Stimulated activated CD8-positive, alpha-beta memory T cell treated with anti-CD3 and anti-CD28 coated beads, Interleukin-7, amount 100 ng/mL, for 1 hour (primary cell): ENCODE measurements at places on chromosomes 1 and 21.
A peak's percentile ranks its signal among the peaks of the same experiment; 100 is the strongest.

- DNase-seq, result no peak
These were observed 4.1 kb upstream of the HPCA start for GRCh38 chr1:32881871-32882850.

DNA sequence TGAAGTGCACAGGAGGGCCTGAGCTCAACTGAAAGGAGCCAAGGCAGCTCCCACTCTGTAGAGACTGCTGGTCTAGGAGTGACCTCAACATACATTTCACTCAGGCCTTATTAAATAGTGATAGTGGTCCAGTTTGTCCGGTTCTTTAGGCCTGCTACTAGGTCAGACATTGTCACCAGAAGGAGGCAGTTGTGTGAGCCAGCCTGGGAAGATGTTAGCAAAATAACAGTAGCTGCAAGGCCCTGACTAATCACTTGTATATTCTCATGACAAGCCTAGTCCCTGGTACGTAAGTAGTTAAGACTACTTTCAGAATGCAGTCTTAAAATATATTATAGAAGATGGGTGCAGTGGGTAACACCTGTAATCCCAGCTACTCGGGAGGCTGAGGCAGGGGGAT, 264.0 kb upstream of the CAMK1G start:
- DNase-seq, result no peak

- no peak for DNase-seq
These were observed 67.2 kb upstream of the HOOK1 start for GRCh38 chr1:59747420-59748024.

DNA sequence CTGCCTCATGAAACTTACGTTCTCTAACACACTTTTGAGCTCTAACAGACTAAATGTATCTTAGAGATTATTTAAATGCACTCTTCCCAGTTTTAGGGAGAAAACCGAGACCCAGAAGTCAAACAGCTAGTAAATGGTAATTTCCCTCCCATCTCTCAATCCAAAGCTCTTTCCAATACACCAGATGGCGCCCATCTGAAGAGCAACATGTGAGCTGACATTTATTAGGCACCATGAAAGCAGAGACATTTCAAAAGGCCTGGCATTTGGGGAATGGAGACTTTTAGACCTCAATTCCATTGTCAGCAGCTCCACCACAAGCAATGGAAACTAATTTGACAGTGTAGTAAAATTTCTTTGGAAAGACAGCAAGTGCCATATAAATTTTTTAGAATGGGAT, 191.4 kb downstream of the DAB1 start:
- DNase-seq, result no peak

DNA sequence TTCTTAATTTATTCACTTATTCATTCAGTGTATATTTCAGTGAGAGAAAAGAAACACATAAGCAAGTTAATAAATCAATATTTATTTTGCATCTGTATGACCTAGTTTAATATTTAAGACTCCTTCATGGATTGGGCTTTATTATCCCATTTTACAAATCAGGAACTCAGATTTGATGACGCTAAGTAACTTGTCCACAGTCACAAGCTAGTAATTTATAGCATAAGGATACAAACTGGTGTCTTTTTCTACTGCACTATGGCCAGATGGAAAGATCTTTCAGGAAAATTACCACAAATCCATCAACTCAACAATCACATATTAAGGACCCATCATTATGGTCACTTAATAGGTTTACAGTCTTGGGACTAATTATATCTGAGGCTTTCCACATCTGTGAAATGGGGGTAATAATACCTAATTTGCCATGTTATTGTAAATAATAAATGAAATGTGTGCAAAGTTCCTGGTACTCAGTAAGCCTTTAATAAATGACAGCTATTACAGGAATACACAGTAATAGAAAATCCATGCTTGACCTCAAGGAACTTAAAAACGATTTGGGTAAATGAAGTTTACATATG, 13.3 kb downstream of the CDKN2C start:
- no peak for DNase-seq

- DNase-seq, result no peak
These were observed 104.7 kb downstream of the CAMTA1 start for GRCh38 chr1:6889875-6890480.

GRCh38 chr1:5485968-5486696, 506.1 kb downstream of the NPHP4 start:
- no peak for DNase-seq

GRCh38 chr21:43315244-43316137, 111.4 kb downstream of the SIK1 start:
- DNase-seq, result no peak

GRCh38 chr1:30900931-30901560, 7.5 kb downstream of the SDC3 start:
- DNase-seq, result no peak

DNA sequence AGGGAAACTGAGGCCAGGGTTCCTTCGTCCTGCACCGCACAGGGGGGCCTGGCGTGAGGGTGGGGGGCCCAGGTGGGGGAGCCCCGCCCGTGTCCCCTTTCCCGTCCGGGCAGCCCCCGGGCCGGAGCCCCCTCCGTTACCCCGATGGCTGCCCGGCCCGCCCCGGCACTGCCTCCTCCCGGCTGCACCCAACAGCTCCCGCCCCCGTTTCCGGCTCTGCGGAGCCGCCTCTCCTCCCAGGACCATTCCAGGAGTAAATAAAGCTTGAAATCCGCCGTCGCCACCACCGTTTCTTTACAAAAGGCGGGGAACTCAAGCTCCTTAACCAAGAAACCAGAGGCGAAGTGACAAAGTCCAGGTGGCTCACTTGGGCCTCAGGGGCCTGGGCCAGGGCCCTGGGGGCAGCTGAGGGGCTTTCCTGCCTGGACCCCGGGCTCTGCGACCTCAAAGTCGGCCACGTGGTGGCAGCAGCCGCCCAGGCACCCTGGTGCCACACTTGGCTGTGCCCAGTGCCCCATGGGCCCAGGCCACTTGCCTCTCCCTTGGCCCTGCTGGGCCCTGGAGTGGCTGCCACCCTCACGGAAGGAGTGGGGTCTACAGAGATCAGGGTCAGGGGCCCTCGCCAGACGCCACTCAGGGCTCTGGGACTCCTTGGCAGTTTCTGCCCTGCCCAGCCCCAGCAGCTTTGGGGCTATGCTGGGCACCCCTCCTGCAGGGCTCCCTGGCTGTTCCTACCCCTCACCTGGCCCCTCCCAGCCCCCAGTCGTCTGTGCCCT, 514 bp upstream of the FAAP20 start:
- DNase-seq, result peak; percentile 72

- no peak for DNase-seq
These were observed at the start of gene CRABP2 for GRCh38 chr1:156705321-156705917. CRABP2 (minus strand) TSS chr1:156705583; CDS start chr1:156705446, 137 bp downstream.

- no peak for DNase-seq
These were observed 18.9 kb downstream of the LHX4 start for GRCh38 chr1:180248731-180249681.

DNA sequence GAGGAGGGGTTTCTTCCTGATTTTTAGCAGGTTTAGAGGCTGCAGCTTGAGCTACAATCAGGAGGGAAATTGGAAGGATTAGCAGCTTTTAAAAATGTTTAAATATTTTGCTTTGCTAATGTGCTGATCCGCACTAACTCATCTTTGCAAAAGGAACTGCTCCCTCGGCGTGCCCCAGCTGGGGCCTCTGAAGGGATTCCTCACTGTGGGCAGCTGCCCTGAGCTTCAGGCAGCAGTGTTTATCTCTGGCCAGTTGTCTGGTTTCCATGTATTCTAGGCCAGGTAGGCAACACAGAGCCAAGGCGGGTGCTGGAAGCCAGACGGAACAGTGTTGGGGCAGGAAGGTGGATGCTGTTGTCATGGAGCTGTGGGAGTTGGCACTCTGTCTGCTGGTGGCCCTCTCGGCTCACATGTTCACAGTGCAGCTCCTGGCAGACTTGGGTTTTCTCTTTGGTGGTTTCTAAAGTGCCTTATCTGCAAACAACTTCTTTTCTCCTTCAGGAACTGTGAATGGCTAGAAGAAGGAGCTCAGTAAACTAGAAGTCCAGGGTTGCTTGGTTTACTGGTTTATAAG, 18.9 kb downstream of the NECAP2 start:
- no peak for DNase-seq

- no peak for DNase-seq
These were observed 138.3 kb downstream of the APP start for GRCh38 chr21:26032263-26032662.

- DNase-seq, result no peak
These were observed 26.6 kb upstream of the GPR153 start for GRCh38 chr1:6287431-6287886.

DNA sequence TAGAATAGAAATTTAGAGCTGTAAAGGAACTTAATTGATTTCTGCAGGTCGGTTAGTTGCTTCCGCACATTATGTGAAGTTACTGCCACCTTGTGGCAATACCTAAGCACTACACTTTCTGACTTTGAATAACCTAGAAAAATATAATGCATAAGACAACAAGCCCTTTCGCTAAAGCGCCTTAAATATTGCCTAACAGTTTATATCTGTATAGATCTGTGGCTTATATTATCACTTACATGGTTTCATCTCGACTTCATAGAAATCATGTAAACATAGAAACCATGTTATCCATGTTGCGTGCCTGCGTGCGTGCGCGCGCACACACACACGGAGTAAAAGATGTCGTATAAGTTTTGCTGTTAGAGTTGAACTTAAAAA, 10.9 kb upstream of the IFI16 start:
- DNase-seq, result no peak

DNA sequence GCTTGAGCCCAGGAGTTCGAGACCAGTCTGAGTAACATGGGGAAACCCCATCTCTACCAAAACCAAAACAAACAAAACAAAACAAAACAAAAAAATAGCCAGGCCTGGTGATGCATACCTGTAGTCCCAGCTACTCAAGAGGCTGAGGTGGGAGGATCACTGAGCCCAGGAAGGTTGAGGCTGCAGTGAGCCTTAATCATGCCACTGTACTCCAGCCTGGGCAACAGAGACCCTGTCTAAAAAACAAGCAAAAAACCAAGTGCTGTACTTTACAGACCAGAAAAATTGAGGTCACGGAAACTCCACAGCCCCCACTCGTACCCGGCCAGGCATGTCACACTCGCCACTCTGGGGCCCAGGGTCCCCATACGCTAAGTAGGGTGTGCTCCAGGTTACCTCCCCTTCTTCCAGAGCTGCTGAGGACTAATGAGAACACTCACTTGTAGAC, 22.9 kb downstream of the ATP2B4 start:
- DNase-seq, result no peak

- peak; percentile 13 for DNase-seq
These were observed 27.4 kb downstream of the RABIF start for GRCh38 chr1:202861420-202862132.

DNA sequence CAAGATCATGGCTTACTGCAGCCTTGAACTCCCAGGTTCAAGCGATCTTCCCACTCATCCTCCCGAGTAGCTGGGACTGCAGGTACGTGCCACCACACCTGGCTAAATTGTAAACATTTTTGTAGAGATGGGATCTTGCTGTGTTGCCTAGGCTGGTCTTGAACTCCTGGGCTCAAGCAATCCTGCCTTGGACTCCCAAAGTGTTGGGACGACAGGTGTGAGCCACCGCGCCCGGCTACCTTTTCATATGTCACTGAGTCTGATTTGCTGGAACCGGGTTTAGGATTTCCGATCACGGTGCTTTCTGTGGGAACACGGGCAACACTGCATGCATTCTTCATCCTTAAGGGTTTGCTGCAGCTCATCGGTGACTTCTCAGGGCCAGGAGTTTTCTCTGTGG, 32.2 kb upstream of the PCBP3 start:
- no peak for DNase-seq

- no peak for DNase-seq
These were observed 18.3 kb upstream of the IL22RA1 start for GRCh38 chr1:24161270-24161669.

DNA sequence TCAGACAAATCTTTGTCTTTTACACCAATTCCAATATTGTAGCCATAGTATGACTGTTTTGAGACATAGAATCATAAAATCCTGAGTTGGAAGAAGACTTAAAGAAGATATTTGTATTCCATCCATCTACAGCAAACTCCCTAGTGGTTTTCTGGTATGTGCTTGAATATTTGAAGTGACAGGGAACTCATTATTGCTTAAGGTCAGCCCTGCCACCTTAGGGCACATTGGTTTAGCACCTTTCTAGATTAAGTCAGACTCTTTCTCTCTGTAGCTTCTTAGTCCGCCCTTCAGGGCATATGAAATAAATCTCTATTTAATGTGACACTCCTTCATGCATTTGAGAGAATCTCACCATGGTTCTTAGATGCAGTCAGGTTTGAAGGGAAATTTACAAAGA, 49.8 kb downstream of the PTGER3 start:
- DNase-seq, result no peak

DNA sequence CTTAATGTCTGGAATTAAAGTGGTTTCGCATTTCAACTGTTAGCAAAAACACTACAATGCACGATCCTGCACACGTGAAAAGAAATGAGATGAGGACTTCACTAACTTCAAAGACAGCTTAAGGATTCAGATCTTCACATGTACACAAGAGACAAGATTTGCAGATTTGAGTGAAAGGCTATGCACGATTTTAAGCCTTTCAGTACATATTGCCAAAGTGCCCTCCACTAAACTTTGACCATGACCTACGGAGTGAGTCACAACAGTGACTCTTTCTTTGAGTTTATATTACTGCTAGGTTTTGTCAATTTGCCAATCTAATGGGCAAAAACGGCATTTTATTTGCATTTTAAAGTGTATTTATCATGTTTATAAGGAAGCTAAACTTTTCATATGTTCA, 41.2 kb upstream of the CR1L start:
- no peak for DNase-seq

DNA sequence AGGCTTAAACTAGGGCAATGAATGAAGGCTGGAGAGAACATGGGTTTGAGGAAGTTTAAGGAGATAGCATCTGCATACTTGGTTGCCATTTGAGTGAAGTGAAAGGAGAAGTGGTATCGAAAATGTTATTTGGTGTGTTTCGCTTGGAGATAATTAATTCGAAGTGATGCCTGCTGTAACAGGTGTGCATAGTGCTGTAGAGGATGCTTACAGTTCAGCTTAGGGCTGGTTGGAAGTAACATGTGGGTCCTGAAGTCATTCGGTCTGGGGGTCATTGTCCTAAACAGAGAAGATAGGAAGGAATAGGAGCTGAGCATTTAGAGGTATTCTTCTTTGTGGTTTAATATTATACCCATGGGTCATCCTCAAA, 301 bp upstream of the NUDT17 start:
- no peak for DNase-seq

DNA sequence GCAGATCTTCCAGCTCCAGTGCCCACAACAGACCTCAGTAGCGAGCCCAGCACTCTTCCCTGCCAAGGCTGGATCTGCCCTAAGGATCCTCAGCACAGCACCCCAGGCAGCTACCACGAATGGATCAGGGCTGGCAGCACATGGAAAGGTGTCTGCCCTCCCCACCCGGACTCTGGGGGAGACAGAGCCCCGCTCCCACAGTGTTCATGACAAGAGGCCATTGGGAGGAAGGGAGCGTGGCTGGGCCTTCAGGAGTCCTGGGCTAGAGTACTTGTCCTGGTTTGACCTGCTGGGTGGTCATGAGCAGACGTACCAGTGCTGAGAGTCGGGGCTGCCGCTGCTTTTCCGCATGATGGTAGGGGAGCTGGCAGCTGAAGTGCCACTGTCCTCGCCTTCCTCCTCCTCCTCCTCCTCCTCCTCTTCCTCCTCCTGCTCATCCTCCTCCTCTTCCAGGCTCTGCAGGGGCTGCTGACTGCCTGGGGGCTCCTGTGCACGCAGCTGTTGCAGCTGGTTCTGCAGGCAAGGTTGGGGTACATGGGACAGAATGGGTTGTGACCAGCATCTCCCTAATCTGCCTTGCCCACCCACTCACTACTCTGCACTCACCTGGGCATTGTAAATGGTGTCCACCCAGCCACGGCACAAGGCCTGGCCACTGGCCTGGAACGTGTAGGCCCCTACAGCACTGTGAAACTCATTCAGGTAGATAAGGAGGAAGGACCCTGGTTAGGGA, 2.9 kb upstream of the TNFRSF25 start:
- no peak for DNase-seq

GRCh38 chr1:198765416-198765815, 126.6 kb downstream of the PTPRC start:
- no peak for DNase-seq
